ENCODE measurements at places on chromosomes 12 and 14. TPM values are rescaled to one million over a fixed set of nuclear protein-coding genes. Genes with fewer than 3 reads are reported as not detected.

Gene LRP1
- 245 TPM for total RNA-seq

Gene SIX1
- 1.1 TPM for total RNA-seq

Gene REP15
- total RNA-seq, result 0.68 TPM

Gene CMKLR1
- total RNA-seq, result 1.3 TPM

Gene MANSC4
- not detected for total RNA-seq

Gene FAM186B
- 0.12 TPM for total RNA-seq

Gene DHH
- not detected for total RNA-seq

Gene SPRYD3
- 21.0 TPM for total RNA-seq

Gene LGR5
- 2.3 TPM for total RNA-seq

Gene GPR137C
- total RNA-seq, result 0.68 TPM

Gene CISTR
- total RNA-seq, result not detected

Gene CLEC1B
- not detected for total RNA-seq

Gene FAM161B
- total RNA-seq, result 2.8 TPM
